Chondrocyte (in vitro differentiated cells): ENCODE measurements at places on chromosomes 5 and 9.

- no peak for DNase-seq
Measured at GRCh38 chr5:33300209-33300742, 140.5 kb upstream of the TARS1 start.

GRCh38 chr5:172624996-172625964, 15.8 kb upstream of the NEURL1B start:
- DNase-seq, result no peak

- DNase-seq, result no peak
Measured at GRCh38 chr9:134139081-134139480, 3.2 kb downstream of the WDR5 start.

- DNase-seq, result no peak
Measured at GRCh38 chr9:7210854-7211637, 453.3 kb downstream of the KDM4C start.

DNA sequence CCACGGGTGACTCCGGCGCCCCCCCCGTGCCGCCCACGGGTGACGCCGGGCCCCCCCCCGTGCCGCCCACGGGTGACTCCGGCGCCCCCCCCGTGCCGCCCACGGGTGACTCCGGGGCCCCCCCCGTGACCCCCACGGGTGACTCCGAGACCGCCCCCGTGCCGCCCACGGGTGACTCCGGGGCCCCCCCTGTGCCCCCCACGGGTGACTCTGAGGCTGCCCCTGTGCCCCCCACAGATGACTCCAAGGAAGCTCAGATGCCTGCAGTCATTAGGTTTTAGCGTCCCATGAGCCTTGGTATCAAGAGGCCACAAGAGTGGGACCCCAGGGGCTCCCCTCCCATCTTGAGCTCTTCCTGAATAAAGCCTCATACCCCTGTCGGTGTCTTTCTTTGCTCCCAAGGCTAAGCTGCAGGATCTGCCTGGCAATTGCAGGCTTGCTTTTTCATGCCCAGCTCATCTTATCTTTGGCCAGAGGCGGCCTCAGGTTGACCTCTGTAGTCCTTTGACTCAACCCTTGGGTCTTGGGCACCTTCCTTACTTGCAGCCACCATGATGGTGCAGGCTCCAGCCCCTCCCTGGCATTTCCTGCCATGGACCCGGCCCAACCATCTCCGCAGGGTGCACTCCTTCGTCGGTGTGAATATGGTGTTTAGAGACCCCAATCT, 9.8 kb downstream of the CEL start:
- DNase-seq, result peak; percentile 64

DNA sequence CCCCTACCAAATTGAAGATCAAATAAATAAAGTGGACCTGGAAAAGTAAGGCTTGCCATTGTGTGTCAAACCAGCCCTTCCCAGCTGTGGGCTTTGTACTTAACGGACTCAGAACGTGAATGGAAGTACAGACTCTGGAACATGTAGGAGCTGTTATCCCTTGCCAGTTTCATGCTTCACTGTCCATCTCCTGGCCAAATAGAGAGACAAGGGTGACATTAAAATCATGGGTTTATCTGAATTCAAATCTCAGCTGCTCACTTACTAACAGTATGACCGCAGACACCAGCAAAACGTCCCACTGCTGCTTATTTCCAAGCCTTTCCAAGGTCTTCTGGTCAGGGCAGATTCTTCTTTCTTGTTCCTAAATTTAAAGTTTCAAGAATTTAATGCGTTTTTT, 52.2 kb downstream of the EXOSC2 start:
- no peak for DNase-seq

GRCh38 chr5:127563136-127563535, 45.7 kb downstream of the PRRC1 start:
- DNase-seq, result no peak

DNA sequence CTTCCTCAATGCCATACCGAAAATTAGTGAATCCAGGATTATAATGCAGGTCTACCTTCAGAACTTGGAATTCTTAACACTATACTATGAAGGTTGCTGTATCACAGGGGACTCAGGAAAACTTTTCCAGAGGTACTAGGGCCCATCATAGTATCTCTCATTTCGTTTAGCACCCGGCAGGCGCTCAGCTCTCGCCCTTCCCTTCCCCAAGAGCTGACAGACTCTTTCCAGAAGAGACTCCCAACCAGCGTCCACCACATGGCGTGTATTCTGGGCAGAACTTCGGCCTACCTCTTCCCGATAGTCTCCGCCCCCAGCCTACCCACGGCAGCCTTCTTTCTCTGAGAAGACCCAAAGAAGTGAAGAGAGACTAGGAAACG, 271 bp downstream of the NOL8 start:
- no peak for DNase-seq

DNA sequence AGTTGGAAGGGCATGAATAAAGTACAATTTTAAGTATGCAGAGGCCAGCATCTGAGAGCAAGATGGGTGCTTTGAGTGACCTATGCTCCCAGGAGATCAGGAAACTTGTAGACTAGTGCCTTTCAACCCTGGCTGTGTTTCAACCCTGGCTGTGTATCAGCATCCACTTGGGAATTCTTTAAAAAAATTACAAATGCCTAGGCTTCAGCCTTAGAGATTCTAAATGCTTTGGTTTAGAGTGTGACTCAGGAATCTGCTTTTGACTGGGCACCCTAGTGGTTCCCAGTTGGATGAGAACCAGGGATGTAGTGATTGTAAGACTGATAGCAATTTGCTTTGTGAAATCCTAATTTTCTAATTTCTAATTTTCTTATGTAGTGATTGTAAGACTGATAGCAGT, 65.6 kb downstream of the RALGPS1 start:
- DNase-seq, result no peak

DNA sequence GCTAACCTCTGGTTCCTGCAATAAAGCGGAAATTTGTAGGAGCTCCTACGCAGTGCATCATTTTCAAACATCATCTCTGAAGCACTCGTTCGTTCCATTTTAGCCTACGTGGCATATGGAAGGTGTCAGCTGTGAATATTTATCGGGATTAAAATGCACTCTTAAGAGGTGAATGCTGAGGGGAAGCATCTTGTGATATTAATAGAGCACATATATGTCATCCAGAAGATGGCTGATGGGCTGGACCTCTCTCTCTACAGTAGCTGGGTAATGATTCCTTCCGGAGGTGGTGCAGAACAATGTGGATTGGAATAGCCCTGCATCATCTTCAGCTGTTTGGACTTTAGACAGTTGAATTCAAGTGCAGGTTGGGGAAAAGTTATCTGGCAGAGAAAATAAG, 478.7 kb downstream of the DMAC1 start:
- no peak for DNase-seq

DNA sequence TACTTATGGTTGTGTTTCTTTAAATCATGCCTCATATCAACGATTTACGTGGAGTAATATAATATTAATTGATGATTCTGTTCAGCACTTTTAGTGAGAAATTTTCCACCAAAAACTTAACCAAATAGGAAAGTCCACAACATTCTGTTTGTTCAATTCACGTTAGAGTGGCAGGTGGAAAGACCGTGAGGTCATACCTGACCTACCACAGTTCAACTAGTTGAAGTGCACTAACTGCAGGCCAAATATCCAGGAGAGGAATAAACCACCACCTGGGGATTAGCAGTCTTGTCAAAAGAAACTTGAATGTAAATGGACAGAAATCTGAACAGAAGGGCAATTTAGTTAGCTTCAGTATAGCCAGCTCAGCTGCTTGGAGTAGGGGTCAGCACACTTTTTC, 577.7 kb downstream of the KIF4B start:
- DNase-seq, result no peak

DNA sequence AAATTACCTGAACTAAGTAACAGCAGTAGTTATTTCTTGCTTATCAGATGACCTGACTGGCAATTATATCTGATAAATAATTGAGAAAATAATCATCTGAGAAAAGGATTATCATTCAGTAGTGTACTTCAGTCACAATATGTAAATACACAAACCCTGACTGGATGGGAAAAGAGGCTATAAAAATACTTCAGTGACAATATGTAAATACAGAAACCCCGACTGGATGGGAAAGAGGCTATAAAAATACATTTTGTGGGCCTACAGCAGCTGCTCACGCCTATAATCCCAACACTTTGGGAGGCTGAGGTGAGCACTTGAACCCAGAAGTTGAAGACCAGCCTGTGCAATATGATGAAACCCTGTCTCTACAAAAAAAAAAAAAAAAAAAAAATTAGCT, 11.1 kb downstream of the UBAP2 start:
- no peak for DNase-seq

DNA sequence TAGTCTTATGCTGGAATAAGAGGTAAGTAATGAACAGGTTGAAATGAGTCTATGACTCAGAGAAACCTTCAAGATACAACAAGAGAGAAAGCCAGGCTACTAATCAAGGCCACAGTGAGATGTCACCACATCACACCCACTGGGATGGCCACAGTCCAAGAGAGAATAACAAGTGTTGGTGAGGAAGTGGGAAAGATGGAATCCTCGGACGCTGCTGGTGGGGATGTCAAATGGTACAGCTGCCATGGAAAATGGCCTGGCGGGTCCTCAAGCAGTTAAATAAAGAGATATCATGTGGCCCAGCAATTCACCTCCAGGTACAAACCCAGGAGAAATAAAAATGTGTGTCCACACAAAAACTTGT, 41.9 kb upstream of the NEURL1B start:
- peak; percentile 14 for DNase-seq

DNA sequence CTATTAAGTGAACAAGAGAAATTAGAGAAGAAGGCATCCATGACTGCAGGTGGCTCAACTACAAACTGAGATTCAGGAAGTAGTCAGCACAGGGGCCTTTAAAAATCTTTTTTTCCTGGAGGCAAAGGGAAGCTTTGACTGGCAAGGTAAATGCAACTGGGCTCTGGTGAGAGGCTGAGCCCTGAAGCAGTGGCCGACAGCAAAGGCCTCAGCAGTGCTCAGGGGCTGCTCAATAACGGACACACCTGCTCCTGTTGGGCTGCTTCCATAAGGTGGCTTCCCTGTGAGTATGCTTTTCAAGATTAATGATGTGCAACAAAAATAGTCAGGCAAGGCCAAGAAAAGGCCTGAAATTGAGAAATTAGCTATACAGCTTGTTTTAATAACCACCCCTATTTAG, 134.2 kb upstream of the RGMB start:
- DNase-seq, result no peak

- DNase-seq, result peak; percentile 41
Measured at GRCh38 chr9:34197756-34198711, 19.2 kb downstream of the UBAP1 start.

- peak; percentile 56 for DNase-seq
Measured at GRCh38 chr5:178323541-178323865, 90.9 kb upstream of the PHYKPL start.

DNA sequence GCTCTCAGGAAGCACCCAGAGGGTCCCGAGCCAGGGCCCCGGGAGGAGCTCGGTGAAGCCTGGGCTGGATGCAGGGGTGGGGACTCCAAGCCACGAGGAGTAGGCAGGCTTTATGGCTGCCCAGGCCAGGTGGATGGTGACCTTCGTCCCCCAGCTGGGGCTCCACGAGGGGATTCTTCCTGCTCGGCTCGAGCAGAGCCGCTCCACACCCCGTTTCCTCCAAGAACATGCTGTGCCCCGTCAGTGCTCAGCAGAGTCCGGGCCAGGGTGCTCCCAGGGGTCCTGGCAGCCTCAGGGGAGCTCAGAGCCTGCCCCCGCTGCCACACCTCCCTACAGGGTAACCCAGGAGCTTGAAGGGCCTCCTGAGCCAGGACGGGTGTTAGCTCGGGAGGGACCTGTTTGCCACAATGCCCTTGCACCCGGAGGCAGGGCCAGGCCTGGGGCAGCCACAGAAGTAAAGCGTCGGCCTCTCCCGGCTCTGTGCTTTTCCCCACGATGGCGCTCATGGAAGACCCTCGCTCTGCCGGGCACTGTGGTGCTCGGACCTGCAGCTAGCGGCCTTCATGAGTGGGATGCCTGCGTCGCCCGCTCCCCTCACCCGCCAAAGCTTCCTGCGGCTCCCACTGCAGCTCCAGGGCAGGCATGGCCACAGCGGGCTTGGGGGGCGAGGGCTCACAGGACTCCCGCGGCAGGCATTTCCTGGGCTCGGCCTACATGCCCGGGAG, 86.8 kb downstream of the KCNT1 start:
- DNase-seq, result no peak

DNA sequence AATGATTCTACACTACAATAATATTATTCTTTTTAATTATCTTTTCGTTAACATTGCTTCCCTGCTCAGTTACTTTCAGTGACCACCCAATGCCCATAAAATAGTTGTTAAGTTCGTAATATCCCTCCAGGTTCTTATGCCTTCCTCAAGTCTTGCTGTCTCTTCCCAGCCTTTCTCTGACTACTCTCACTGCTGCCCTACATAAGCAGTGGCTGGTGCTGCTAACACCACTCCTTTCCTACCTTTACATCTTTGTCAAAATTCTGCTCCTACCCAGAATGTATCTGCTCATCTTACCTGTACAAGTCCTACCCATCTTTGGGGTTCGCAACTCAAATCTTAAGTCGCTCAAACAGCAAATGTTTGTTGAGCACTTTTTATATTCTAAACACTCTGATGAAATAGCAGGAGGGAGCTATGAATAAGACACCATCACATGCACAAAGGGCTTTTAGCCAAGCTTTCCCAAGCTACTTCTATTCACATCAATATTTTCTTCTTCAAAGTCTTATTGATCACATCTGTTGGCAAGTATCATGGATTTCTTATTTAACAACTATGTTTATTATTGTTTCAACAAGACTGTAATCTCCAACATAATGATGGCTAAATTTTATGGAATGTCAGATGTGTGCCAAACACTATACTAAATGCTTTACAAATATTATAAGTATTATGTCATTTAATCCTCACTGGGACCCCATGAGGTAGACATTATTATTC, 29.5 kb downstream of the SLC25A46 start:
- DNase-seq, result no peak

- no peak for DNase-seq
Measured at GRCh38 chr5:174528821-174529544, 195.4 kb upstream of the MSX2 start.

DNA sequence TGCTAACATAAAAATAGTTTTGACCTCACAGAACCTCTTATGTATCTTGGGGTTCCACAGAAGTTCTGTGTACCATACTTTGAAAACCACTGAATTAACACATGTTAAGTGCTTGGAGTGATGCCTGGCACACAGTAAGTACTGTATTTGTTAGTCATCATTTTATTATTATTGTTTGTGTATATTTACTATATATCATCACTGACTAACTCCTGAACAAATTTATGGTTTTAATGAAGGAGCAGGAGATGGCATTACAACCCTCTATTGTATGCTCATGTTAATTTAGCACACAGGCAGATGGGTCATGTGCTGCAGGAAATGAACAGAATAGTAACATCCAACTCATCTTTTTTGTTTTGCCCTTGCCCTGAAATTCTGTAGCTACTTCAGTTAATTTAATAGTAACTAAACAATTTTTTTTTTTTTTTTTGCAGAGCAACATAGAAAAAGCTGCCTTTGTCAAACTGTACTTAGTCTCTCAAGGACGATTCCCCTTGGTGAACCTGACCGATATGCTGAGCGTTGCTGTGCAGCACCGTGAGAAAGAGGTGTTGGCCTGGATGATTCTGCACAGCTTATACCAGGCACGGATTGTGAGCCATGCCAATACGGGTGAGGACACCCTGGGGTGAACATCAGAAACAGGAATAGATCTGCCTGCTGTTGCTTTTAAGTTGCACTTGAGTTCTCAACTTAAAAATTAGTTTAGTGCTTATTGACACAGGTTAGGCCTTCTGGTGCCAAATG, 45.4 kb downstream of the HACD4 start:
- no peak for DNase-seq

- no peak for DNase-seq
Measured at GRCh38 chr5:180209137-180209581, at the start of gene RASGEF1C. TSS of gene RASGEF1C (minus strand) at chr5:180209211. CDS start at chr5:180138052, 71,159 bp downstream.

GRCh38 chr5:35741971-35742370, 114.7 kb upstream of the IL7R start:
- DNase-seq, result no peak
